ENCODE measurements at places on chromosomes 6 and 20.

GRCh38 chr6:76472858-76473257 is 400.4 kb upstream of the IMPG1 start:
- no peak for DNase-seq

- no peak for DNase-seq
Measured at GRCh38 chr20:39623584-39624234, 661.6 kb downstream of the DHX35 start.

DNA sequence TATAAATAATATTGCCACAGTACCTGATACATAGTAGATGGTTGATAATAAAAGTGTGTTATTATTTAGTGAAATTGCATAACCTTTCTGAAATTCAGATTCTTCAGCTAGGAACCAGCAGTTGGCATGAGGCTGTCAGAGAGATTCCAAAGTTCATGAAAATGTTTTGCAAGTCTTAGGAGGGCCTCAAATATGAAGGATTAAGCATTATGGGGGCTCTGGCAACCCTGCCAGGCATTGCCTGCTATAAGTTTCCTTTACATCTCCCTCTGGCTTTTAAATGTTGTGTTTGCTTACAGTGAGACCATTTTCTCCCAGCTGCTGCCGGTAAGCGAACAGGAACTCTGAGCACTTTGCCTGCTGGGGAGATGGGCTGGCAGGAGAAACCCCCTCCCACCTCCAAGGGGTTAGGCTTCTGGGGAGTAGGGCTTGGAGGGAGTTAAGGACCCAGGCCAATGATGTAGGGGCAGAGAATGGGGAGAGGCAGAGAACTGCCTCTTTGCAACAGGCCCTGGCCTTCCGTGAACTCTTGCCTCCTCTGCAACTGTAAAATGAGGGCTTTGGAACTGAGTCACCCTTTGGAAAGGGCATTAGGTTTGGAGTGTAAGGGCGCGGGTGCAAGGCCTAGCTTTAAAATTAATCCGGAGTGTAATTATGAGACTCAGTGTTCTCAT is 33.2 kb upstream of the KIF3B start:
- DNase-seq, result no peak

- no peak for DNase-seq
Measured at GRCh38 chr6:63677282-63677681, 41.7 kb downstream of the PHF3 start.

DNA sequence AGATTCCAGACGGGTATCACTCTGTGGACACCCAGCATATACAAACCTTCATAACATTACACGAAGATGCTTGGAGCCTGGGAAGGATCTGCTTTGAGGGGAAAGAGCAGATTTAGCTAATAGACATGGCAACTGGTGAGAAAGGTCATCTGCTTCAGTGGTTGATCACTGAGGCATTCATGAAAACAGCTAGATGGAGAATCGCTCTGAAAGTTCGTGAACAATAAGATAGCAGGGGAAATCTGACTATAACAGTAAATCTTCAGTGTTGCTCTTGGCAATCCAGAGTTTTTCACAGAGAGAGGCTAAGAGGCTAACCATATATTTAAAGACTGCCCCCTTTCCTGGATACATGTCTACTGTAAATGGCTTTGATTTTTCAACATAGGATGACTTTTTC is 245.3 kb downstream of the FARS2 start:
- DNase-seq, result no peak

- DNase-seq, result no peak
Measured at GRCh38 chr6:4107873-4108272, 27.5 kb downstream of the ECI2 start.

GRCh38 chr6:11224252-11224965 is 8.1 kb downstream of the NEDD9 start:
- no peak for DNase-seq

GRCh38 chr6:9482030-9482738 is 932.7 kb downstream of the TFAP2A start:
- no peak for DNase-seq

DNA sequence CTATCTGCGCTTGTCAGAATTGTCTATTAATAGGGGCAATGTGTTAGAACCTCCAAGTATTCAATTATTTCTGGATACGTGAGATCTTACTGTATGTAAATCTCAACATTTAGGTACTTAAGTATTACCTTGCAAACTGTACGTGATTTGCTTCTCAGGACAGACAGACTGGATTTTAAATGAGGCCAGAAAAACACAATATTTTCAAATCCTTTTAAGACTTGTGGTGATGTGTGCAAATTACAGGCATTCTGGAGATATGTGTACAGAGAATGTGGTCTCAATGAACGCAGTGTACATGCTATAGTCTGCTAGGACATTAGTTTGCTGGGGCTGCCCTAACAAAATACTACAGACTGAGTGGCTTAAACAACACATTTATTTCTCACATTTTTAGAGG is 16.9 kb downstream of the CCR6 start:
- DNase-seq, result no peak

- no peak for DNase-seq
Measured at GRCh38 chr6:46440641-46441040, 50.6 kb downstream of the RCAN2 start.

GRCh38 chr6:26043384-26044139 is 43.7 kb upstream of the HFE start:
- peak; percentile 46 for DNase-seq

- DNase-seq, result no peak
Measured at GRCh38 chr6:146883640-146884531, 285.1 kb downstream of the ADGB start.

DNA sequence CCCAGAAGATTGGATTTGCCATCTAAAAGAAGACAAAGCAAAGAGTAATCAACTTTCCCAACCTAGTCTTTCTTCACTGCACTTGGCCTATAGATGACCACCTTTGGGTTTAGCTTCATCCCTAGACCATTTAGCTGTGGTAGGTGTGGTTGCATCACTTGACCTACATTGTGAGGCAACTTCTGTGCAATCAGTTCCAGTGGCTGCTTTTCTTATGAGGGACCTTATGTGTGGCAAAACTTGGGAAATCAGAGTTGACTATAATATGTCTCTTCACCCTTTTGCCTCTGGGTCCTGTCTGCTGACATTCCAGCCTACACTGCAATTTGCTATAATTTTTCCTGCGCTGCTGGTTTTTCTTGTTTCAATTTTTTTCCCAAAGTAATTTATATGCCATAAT is 55.2 kb downstream of the PRDM13 start:
- no peak for DNase-seq

DNA sequence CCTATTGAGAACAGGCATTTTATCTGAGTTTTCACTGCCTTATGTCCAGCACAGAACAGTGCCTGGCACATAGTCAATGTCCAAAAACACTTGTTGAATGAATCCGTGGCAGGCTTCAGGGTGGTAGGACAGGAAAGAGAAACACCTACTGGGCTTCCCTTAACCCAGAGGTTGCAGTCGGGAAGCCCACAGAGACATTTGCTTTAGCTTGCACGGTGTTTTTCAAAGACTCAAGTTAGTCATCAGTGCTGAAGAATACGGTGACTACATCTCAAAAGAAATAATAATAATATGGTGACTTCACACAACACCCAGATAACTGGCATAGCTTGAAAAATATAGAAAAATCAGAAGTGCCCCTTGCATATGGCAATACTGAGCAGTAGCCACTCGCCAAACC is 160.4 kb downstream of the CD83 start:
- no peak for DNase-seq

DNA sequence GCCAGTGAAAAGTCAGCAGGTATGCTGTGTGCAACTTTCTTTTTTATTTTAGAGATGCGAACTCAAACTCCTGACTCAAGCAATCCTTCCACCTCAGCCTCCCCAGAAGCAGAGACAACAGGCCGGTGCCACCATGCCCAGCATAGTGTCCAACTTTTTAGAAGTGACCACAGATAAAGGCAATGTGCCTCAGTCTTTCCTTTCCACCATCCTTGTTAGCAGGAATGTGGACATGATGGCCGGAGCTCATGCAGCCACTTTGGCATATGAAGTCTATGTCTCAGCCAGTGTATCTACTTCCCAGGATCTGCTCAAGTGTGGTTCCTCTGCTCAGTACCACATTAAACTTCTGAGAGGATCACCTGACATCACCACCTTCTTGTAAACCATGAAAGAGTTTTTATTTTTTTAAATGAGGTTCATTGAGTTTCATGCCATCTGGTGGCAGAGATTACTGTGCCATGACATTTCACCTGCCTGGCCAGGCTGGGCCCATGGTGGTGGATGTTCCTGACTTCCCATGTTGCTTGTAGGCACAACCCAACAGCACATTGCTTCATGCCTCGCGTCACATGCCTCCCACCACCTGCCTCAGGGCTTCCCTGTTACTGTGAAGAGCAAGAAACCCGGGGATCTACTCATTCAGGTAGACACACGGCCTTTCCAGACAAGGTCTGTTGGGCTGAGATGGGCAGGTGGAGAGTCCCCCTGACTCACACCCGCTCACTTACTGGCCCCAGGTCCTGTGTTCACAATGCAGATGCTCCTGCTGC is 216.5 kb downstream of the LY86 start:
- no peak for DNase-seq

GRCh38 chr20:38229376-38230252 is 30.9 kb downstream of the KIAA1755 start:
- DNase-seq, result no peak

DNA sequence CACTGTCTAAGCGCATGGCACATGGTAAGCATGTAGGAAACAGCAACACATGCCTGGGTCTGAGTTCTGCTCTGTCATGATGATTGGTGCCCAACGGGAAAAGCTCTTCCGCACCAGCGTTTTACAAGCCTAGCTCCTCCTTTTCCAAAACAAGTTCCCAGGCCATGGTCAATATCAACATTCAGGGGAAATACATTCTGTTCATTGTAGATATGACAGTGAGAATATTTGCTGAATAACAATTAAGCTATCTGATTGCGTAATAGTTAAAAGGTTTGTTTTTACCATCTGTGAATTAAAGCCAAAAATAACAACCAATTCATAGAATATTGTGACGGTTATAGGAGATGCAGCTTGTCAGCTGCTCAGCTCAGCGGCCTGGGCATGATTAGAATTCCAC is 404.3 kb upstream of the SLC35B3 start:
- DNase-seq, result no peak

GRCh38 chr6:155030148-155030720 is 35.1 kb downstream of the TIAM2 start:
- DNase-seq, result no peak

DNA sequence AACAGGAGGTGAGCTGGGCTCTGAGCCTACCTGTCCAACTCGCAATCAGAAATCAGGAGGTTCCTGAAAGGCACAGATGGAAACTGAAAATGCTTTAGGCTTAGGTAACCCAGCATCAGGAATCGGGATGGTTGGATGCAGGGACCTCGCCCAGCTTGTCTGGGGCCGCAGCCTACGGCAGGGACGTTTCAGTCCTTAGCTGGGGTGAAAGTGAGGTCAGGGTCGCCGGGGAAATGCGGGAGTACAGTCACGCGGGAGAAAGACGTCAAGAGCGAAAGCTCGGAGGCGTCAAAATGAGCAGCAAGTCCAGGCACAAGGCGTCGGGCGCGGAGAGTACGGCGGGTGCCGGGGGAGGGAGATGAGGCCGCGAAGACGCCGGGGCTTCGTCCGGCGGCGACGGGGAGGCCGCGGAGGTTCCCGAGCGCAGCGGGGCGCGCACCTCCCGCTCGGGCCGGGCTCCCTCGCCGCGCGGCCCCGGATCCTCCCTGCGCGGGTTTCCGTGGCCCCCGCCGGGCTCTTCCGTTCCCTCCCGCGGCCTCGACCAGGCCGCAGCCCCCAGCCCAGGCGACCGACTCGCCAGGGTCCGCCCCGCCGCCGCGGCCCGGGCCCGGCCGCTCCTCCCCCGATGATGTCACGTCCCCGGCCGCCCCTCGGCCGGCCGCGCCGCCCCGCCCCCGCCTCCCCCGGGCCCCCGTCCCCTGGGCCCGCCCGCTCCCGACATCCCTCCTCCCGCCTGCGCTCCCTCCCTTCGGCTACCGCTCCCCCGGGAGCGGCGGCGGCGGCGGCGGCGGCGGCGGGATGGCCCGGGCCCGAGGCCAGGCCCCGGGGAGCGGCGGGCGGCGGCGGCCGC is at the start of gene EBF4:
TSS of gene EBF4 (plus strand) at position 745 of the 850 bp plus-strand sequence. CDS start 866 bp downstream, outside the sequence.
- DNase-seq, result peak; percentile 17

GRCh38 chr6:85747093-85747492 is 104.4 kb upstream of the SYNCRIP start:
- no peak for DNase-seq

- DNase-seq, result no peak
Measured at GRCh38 chr6:149830731-149831307, 33.3 kb downstream of the LRP11 start.

GRCh38 chr6:135867332-135867731 is 15.8 kb downstream of the PDE7B start:
- DNase-seq, result no peak

DNA sequence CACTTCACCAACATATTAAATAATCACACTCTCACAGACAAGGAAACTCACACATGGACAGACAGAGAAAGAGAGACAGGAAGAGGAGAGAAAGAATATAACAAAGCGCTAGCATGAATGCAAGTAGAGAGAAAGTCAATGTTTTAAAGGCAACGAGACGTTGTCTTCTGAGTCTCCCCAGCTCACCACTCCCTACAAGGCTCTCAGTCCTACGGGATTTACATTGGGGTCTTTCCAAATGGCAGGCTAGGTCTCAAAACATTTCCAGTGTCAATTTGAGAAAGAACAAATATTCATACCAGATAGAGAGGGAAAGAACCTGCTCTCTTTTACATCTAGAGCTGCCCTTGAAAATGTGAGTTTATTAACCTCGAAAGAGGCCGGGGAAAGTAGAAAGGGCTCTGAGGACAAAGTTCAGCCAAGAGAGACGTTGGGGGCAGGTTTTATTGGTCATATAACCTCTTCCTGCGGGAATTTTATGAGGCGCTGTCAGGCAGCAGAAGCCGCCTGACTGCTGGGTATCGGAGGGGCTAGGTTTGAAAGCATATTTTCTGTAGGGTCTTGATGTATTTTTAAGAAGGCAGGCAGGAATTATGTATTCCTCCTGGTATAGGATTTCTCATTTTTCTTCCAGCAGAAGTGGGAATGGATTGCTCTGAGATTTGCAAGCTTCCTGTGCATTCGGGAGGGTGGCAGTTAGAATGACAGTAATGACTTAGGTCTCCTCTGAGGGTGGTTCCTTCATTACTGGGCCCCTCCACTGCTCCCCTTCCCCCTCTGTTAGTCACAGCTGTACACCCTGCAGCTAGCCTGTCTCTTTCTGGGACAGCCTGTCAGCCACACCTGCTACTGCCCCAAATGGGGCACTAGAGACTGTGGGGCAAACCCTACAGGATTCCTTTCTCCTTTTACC is 34.4 kb upstream of the KIF16B start:
- no peak for DNase-seq

DNA sequence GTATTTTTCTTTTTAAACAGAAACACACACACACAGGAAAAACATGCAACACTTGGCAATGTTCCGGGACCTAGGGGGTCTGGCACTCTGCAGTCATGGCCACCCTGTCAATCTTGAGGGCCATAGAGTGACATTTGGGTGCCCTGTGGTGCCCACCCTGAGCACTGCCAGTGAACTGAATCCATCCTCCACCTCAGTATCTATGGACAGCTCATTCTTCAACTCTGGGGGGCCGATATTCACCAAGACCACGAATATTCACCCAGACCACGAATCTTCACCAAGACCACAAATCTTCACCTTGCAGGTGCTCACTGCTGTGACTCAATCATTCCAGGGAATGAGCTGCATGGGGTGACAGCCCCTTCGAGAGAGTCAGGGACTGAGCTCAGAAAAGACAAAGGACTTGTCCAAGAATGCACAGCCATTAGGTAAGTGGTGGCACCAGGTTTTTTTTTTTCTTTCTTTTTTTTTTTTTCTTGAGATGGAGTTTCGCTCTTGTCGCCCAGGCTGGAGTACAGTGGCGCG is 19.1 kb downstream of the SNAI1 start:
- no peak for DNase-seq

GRCh38 chr6:123966618-123967017 is 163.0 kb downstream of the NKAIN2 start:
- no peak for DNase-seq
